ENCODE measurements at places on chromosomes 11 and 22.
A peak's percentile ranks its signal among the peaks of the same experiment; 100 is the strongest.

GRCh38 chr22:35150183-35151107 lies 84.5 kb downstream of the ISX start:
- no peak for DNase-seq

- no peak for DNase-seq
These were observed 49.7 kb downstream of the RTN4R start for GRCh38 chr22:20218326-20218872.

- DNase-seq = no peak
These were observed 25.9 kb downstream of the PIWIL4 start for GRCh38 chr11:94593030-94593429.

GRCh38 chr11:122264121-122264520 lies 148.1 kb upstream of the BLID start:
- no peak for DNase-seq

- DNase-seq = no peak
These were observed 125.5 kb upstream of the SERPIND1 start for GRCh38 chr22:20648306-20648903.

GRCh38 chr11:88384004-88384668 lies 46.6 kb upstream of the CTSC start:
- DNase-seq = peak; percentile 20

DNA sequence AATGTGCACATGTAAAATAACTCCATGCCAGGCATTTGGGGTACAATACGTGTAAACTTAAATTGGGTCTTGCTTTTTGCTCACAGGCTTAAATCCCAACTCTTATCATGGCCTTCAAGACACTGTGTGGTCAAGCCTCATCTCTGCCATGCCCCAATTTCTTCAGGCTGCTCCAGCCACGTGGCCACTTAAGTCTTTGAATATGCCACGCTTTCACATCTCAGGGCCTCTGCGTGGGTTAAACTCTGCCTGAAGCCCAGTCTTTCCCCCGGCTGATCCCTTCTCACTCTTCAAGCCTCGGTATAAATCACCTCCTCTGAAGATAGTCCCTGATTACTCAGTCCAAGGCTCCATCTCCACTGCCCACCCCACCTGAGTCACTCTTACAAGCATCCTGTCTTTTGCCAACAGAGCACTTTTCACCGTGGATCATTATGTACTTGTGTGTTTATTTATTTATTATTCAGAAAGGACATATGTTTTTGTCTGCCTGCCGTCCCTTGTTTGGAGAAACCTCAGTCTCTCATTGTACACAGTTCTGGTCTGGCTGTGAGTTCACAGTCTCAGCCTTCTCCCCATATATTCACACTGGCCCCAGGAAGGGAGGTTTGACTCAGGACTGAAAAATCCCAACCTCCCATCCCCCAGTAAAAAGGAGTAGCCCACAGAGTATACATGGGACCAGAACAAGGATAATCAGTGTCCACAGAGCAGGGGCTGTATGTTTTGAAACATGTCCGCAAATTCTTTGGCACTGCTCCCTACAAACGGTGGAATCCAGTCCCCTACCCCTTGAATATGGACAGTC lies 344.7 kb downstream of the MN1 start:
- no peak for DNase-seq

GRCh38 chr11:107740271-107740670 lies 28.4 kb upstream of the SLN start:
- DNase-seq = no peak

GRCh38 chr11:78742430-78742829 lies 167.8 kb upstream of the NARS2 start:
- no peak for DNase-seq

GRCh38 chr11:15113381-15113780 lies 1.3 kb upstream of the INSC start:
- DNase-seq = no peak

DNA sequence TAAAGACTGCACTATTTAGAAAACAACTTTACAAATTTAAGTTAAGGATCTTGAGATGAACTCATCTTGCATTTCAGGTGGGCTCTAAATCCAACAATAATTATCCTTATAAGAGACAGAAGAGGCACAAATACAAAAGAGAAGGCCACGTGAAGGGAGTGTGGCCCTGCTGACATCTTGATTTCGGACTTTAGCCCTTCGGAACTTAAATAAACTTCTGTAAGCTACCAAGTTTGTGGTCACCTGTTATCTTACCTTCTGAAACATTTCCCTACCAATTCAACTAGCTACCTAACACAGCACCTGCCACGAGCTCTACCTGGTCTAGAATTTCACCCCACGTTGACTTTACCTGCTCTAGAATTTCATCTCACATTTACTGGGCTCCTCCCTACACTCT lies 42.9 kb upstream of the ARHGAP32 start:
- no peak for DNase-seq

GRCh38 chr11:59894616-59895015 lies 16.0 kb downstream of the OOSP3 start:
- DNase-seq = no peak

GRCh38 chr11:105393326-105393725 lies 216.5 kb upstream of the GRIA4 start:
- DNase-seq = no peak

DNA sequence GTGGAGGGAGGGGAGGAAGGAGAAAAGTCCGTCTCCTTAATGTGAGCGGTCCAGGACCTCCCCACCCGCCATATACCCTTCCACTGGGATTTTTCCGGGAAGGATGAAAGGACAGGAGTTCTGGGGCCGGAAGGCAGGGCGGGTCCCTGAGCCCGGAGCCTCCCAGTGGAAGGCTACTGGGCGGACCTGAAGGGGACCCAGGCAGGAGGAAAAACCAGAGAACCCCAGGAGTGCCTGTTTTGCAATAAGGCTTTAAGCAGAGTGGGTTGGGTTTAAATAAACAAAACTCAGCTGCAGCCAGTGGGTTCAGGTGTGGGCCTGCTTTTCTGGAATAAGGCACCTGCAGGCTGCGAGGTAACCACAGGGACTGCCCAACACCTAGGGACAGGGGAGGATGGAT lies 1.7 kb upstream of the CELSR1 start:
- no peak for DNase-seq

DNA sequence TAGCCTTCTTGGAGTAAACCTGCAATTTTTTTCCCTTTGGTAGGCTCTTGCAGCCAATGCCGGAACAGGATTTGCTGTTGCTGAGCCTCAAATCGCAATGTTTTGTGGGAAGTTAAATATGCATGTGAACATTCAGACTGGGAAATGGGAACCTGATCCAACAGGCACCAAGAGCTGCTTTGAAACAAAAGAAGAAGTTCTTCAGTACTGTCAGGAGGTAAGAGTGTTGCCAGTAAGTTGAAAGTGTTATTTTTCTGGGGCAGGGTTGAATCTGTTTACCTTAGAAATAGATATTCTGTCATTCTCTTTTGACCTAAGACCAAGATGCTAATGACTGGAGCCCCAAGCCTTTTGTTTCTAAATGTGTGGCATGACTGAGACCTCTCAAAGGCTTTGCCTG lies 39.7 kb downstream of the APLP2 start:
- DNase-seq = no peak

GRCh38 chr11:12356944-12357655 lies 20.3 kb upstream of the PARVA start:
- no peak for DNase-seq

DNA sequence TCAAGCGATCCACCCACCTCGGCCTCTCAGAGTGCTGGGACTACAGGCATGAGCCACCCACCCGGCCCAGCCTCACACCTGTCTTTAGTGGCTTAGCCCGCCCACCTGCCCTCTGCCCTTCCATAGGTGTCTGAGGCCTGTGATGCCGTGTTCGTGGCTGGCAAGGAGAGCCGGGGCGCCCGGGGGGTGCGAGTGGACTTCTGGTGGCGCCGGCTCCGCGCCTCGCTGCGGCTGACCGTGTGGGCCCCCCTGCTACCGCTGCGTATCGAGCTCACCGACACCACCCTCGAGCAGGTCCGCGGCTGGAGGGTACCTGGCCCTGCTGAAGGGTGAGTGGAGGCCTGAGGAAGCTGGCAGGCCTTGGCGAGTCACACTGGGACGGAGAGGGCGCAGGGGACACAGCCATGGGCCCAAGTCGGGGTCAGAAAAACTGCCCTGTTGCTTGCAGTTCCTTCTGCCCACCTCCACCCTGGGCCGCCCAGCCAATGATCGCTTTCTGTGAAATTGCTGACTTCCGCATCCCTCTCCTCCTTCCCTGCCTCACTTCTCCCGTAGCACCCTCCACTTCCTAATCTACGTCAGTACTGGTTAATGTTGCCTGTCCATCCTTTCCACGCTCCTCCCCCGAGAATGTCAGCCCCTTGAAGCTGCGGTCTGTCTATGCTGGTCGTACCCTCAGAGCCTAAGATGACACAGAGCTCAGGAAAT lies 9.3 kb downstream of the TMEM132A start:
- DNase-seq = no peak

DNA sequence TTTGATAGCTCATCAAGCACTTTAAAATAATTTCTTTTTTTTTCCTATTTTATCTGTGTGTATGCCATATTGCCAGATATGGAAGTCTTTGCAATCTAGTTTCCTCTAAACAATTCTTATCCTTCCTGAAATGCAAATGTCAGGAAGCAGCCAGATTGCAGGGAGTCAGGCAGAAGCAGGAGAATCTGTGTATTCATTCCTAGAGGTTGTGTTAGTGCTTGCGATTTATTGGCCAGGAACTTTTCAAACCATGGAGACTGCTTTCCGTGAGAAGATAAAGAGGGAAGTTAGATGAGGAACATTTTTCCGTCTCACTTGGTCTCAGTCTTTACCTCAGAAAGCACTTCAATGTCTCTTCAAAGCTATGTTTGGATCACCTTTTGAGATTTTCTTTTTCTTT lies 91.9 kb downstream of the GRAMD1B start:
- DNase-seq = no peak

DNA sequence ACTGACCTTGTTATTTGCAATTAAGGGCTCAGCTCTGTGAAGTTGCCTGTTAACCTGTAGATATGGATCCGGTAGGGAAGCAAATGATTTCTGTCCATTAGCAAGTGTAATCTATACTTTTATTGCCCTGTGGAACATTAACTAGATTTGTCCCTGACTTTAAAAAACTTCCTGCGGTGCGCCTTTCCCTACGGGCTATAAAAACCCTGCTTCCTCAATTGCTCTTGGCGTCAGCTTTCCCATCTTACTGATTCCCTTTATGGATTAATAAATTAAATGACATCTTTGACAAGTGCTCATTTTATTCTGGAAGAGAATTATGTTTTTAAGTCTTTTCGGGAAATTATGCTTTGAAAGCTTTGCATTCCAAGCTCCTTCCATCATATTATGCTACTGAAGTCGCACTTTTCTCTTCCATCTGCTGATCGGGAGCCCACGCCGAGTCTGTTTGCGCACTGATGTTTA lies 18.3 kb upstream of the CLMP start:
- DNase-seq = peak; percentile 76

DNA sequence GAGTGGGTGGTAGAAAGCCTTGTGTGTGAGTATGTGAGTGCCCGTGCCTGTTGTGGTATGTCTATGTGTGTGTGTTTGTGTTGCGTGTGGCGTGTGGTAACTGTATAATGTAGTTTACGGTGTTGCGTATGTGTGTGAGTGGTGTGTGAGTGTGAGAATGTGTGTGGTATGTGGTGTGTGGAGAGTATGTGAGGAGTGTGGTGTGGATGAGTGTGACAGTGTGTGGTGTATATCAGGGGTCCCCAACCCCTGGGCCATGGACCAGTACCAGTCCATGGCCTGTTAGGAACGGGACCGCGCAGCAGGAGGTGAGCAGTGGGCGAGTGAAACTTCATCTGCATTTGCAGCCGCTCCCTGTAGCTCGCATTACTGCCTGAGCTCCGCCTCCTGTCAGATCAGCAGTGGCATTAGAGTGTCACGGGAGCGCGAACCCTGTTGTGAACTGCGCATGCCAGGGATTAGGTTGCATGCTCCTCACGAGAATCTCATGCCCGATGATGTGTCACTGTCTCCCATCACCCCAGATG lies 5.7 kb downstream of the UPK3A start:
- no peak for DNase-seq

DNA sequence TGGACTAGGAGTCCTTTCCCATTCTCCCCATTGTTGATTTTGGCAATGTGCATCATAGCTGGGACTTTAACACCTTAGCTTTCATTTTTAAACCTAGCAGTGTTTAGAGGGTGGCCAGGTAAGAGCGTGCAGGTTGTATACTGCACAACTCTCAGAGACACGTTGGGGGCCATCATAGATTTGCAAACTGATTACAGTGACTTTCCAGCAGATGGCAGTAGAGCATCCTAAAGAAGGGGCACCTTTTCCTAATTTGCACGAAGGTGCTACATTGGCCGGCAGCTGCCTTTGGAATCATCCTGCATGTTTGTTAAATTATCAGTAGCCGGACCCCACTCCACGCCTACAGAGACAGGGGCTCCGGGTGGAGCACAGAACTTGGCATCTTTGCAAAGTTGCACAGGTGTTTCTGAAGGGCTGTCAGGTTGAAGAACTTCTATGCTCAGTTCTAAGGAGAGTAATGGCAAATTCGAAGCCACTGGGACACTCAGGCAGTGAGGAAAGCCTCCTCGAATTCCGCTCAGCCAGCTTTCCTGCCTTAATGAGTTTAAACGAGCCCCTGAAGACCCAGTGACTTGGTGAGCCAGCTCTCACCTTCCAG lies 7.7 kb downstream of the LHFPL7 start:
- peak; percentile 2 for DNase-seq

DNA sequence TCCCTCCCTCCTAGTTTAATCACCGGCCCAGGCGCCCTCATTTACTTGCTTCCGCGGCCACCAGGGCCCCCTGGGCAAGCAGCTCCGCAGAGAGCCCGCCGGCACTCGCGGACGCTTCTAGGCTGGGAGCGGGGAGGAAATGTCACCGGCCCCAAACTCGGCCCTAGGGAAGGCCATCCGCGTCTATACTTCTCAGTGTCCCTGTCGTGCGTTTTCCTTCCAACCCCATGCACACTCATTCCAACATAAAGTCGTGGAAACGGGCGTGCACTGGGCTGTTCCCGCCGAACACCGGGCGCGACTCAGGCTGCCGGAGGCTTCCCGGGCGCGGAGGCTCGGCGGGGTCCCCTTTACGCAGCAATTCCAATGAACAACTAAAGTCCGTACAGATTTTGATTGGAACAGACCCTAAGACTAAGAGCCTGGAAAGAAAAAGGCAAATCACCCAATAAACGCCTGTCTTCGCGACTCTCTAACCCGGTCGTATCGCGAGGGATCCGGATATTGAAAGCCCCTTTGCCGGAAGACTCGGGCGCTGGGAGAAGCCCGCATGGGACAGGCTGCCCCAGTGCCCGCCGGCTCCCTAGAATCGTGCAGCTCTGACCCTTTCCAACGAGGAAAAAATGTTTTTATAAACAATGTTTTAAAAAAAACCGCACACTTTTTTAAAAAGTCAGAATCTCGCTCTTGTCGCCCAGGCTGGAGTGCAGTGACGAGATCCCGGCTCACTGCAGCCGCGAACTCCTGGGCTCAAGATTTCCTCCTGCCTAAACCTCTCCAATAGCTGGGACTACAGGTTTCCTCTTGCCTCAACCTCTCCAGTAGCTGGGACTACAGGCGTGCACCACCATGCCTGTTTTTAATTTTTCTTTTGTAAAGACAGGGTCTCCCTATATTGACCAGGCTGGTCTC lies 1.3 kb upstream of the BARX2 start:
- DNase-seq = no peak

All from SK-N-MC (cell line).